A375 (cell line): ENCODE measurements at places on chromosomes 12 and 14. TPM values are rescaled to one million over a fixed set of nuclear protein-coding genes. Genes with fewer than 3 reads are reported as not detected.

The ERBB3 gene
- total RNA-seq: 156 and 173 TPM in 2 replicates

The LAG3 gene
- 0.64 and 1.4 TPM in 2 replicates for total RNA-seq

The TAS2R43 gene
- not detected in 2 replicates for total RNA-seq

The SELPLG gene
- 0.40 and 0.68 TPM in 2 replicates for total RNA-seq

The CCDC197 gene
- not detected in 2 replicates for total RNA-seq

The COX8C gene
- not detected in 2 replicates for total RNA-seq

The MPHOSPH9 gene
- 37.9 and 64.6 TPM in 2 replicates for total RNA-seq

The ACSS3 gene
- total RNA-seq: 10.4 and 12.5 TPM in 2 replicates

The OR10P1 gene
- total RNA-seq: not detected in 2 replicates

The KLRC3 gene
- 0.60 TPM in 1 of 2 replicates, not detected in the other for total RNA-seq

The FOXA1 gene
- total RNA-seq: 3.9 and 6.0 TPM in 2 replicates

The RNU6-7 gene
- total RNA-seq: not detected in 2 replicates

The RPL10L gene
- total RNA-seq: 0.19 TPM in 1 of 2 replicates, not detected in the other

The ARHGEF25 gene
- total RNA-seq: 22.6 and 46.8 TPM in 2 replicates

The USP44 gene
- 0.24 and 0.45 TPM in 2 replicates for total RNA-seq

The AMDHD1 gene
- total RNA-seq: 0.40 and 0.45 TPM in 2 replicates

The CLEC9A gene
- total RNA-seq: not detected in 2 replicates

The KCNH5 gene
- 0.57 and 1.2 TPM in 2 replicates for total RNA-seq

The BDKRB1 gene
- total RNA-seq: not detected in 2 replicates

The HOXC6 gene
- total RNA-seq: 2.7 and 3.7 TPM in 2 replicates

The ANKS1B gene
- total RNA-seq: 0.85 TPM in 1 of 2 replicates, not detected in the other

The KRT71 gene
- total RNA-seq: not detected in 2 replicates

The ANG gene
- total RNA-seq: 0.72 and 1.1 TPM in 2 replicates

The HEATR5A gene
- 4.8 and 11.5 TPM in 2 replicates for total RNA-seq

The SPPL3 gene
- total RNA-seq: 8.7 and 9.3 TPM in 2 replicates

The EEF1AKMT3 gene
- total RNA-seq: 3.0 and 3.3 TPM in 2 replicates

The DPY19L2 gene
- total RNA-seq: 1.3 and 1.8 TPM in 2 replicates

The FBRSL1 gene
- 11.3 and 17.9 TPM in 2 replicates for total RNA-seq

The BEGAIN gene
- 1.2 and 3.1 TPM in 2 replicates for total RNA-seq

The LRRK2 gene
- 0.90 and 1.4 TPM in 2 replicates for total RNA-seq

The AICDA gene
- not detected in 2 replicates for total RNA-seq

The SERPINA9 gene
- not detected in 2 replicates for total RNA-seq

The ITGA7 gene
- total RNA-seq: 6.5 and 6.9 TPM in 2 replicates

The CCDC77 gene
- total RNA-seq: 30.3 and 35.3 TPM in 2 replicates

The BIN2 gene
- total RNA-seq: not detected in 2 replicates

The DIP2B gene
- 14.5 and 16.4 TPM in 2 replicates for total RNA-seq

The SMOC1 gene
- total RNA-seq: 17.7 and 18.4 TPM in 2 replicates

The CISTR gene
- not detected in 2 replicates for total RNA-seq

The ZDHHC17 gene
- total RNA-seq: 31.6 and 50.1 TPM in 2 replicates

The ESPL1 gene
- total RNA-seq: 26.7 and 33.5 TPM in 2 replicates

The RND1 gene
- 0.48 and 0.57 TPM in 2 replicates for total RNA-seq

The PAPLN gene
- total RNA-seq: 4.2 and 4.4 TPM in 2 replicates
